ENCODE measurements at places on chromosomes 2 and 18.

DNA sequence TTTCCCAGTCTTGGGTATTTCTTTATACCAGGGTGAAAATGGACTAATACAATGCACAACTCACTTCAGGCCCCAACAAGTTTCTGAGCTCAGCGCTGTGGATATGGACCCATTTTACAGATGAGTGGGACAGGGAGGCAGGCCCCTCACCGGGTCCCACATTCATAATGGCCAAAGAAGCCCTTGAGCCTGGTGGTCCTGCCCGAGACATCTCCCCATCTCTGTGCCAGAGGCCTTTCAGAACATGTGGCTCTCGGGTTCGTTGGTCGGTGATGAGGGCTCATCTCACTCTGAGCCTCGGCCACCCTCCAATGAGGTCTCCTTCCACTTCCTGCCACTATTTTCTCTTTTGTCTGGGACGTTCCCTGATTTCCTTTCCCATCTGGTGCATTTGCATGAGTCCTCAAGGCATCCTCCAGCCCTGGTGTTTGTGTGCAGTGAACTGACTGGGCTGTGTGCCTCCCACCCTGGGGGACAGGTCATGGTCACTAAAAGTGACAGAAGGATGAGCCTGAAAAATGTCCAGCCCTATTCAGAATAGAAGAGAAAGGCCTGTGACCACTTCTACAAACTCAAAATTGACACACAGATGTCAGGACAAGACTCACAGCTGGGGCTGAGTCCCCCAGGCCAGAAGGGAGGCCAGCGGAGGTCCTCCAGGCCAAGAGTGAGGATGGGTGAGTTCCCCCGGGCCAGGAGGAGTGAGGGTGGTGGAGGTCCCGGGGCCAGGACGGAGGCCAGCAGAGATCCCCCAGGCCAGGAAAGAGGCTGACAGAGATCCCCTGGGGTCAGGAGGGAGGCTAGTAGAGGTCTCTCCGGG is 134.5 kb downstream of the PTGR3 start:
- no peak for DNase-seq

GRCh38 chr2:234203135-234203984 is 152.9 kb downstream of the SPP2 start:
- peak; percentile 98 for DNase-seq

GRCh38 chr2:222973237-222973636 is 78.8 kb upstream of the KCNE4 start:
- peak; percentile 65 for DNase-seq

DNA sequence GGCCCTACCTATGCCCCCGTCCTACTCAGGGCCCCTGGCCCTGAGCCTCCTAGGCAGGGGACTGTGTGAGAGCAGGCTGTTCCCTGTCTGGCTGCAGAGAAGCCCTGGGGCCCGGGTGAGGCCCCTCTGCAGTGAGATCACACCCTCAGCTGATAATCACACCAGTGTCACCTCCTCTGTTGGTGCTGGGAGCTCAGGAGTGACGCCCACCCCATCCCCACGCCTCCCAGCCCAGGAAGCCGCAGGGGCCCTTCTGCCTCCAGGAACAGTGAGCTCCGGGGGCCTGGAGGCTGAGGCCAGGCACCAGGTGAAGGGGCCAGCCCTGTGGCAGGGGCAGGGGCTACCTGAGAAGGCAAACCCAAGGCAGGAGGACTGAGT is 20.0 kb downstream of the KCNIP3 start:
- no peak for DNase-seq

GRCh38 chr2:163884416-163884815 is 148.6 kb upstream of the FIGN start:
- no peak for DNase-seq

DNA sequence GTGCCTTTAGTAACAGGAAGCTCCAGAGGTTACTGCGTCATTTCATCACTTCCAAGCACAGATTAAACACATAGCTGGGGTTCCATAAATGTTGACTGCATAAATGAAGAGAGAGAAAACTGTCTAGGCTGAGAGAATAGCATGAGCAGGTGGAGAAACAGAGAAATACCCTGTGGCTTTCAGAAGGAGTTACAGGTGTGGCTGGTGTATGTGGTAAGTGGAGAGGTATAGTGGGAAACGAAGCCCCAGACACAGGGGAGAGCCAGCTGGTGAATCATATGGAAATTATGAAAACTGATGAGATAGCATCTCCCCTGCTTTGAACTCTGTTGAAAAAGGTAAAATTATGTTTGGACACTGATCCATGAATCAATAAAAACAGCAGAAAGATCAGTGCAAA is 807.4 kb upstream of the POU3F3 start:
- no peak for DNase-seq

- DNase-seq: no peak
These were observed 882 bp downstream of the ZBTB14 start for GRCh38 chr18:5294457-5295230.

GRCh38 chr18:78459668-78460067 is 520.0 kb upstream of the SALL3 start:
- DNase-seq: no peak

DNA sequence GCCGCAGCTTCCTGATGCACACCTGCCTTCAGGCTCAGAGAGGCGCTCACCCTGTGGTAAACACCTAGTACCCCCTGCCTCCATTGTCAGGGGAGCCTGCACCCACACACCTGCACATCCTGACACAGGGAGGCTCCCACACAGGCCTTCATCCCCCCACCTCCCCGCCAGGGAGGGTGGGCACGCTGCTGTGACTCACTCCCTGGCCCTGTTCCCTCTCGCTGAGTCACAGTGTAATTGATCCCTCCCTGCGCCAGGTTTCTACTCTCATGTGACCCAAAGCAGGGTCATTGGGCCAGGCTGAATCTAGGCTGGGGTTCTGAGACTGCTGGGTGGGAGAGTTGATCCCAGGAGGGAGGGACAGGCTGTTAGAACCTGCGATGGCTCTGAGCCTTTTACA is 8.5 kb upstream of the CELF4 start:
- peak; percentile 44 for DNase-seq

- no peak for DNase-seq
These were observed 470.9 kb downstream of the TGIF1 start for GRCh38 chr18:3920832-3921231.
